ENCODE measurements at places on chromosomes 4 and X. TPM values are rescaled to one million over a fixed set of nuclear protein-coding genes. Genes with fewer than 3 reads are reported as not detected.

GPR119 gene
- not detected for total RNA-seq

SSX2B gene
- total RNA-seq, result not detected

SPANXN3 gene
- not detected for total RNA-seq

RTL3 gene
- total RNA-seq, result 0.05 TPM

GAGE2A gene
- not detected for total RNA-seq

SHOX gene
- not detected for total RNA-seq

GPC3 gene
- 19.3 TPM for total RNA-seq

SMIM10L2A gene
- total RNA-seq, result 0.18 TPM

AREG gene
- not detected for total RNA-seq

KLB gene
- not detected for total RNA-seq

DRD5 gene
- total RNA-seq, result not detected

XK gene
- under 0.01 TPM for total RNA-seq

FATE1 gene
- total RNA-seq, result not detected

CWH43 gene
- total RNA-seq, result not detected

NXF2B gene
- not detected for total RNA-seq

NLGN3 gene
- 0.23 TPM for total RNA-seq

NAP1L5 gene
- 11.0 TPM for total RNA-seq

PHKA1 gene
- 21.1 TPM for total RNA-seq

CCDC160 gene
- total RNA-seq, result 0.30 TPM

RAB9B gene
- 0.78 TPM for total RNA-seq

RNF128 gene
- total RNA-seq, result 29.3 TPM

CLGN gene
- total RNA-seq, result 3.0 TPM

PDCL2 gene
- total RNA-seq, result not detected

FHDC1 gene
- 0.30 TPM for total RNA-seq

ERCC6L gene
- total RNA-seq, result 0.30 TPM

SPANXB1 gene
- total RNA-seq, result not detected

NEUROG2 gene
- not detected for total RNA-seq

SYTL5 gene
- 0.89 TPM for total RNA-seq

SLC25A4 gene
- 31.2 TPM for total RNA-seq

ZNF732 gene
- 0.32 TPM for total RNA-seq

RTL9 gene
- total RNA-seq, result 0.37 TPM

EPHA5 gene
- under 0.01 TPM for total RNA-seq

CACNA1F gene
- not detected for total RNA-seq

KCNIP4 gene
- total RNA-seq, result not detected

ALAS2 gene
- total RNA-seq, result not detected

FRMD7 gene
- total RNA-seq, result 0.05 TPM
